Stimulated activated CD4-positive, alpha-beta T cell treated with anti-CD3 and anti-CD28 coated beads, Interleukin-1b, Interleukin-23, amount 100 ng/mL, for 1 hour (primary cell): ENCODE measurements at places on chromosomes 5 and 9.

DNA sequence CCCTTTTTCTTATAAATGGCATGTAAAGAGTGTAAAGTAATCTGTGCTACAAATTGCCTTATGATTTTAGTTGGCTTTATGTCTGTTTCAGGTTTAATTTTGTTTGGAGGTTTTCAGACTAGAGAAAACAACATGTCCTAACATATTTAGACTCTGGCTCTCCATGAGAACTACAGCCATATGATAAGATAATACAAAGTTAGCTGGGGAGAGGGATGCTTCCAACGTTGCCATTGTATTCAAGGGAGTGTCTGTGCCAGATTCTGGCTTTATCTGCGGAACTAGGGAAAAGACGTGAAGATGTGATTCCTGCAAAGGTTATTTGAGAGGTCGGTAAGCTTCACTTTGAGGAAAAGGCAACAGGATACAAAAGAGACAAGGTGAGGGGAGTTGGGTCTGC lies 140.0 kb upstream of the OTULINL start:
- no peak for DNase-seq

DNA sequence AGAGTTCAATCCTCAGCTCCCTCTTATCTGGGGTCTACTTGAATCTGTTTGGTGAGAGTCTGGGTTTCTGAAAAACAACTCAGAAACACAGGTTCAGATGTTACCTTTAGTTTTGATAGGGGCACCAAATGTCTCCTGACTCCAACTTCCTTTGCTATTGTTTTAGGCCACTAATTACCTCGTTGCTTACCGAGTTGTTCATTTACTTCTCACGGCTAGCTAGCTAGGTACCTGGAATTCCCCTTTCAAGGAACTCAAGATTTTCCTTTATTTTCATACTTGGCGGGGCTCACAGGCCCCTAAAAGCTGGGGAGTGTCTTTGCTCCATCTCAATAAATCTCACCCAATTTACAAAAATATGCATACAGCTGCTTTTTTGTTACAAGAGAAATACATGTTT lies 111.4 kb downstream of the SLC28A3 start:
- no peak for DNase-seq

- no peak for DNase-seq
Observed at GRCh38 chr5:78541086-78541654, 107.4 kb downstream of the LHFPL2 start.

DNA sequence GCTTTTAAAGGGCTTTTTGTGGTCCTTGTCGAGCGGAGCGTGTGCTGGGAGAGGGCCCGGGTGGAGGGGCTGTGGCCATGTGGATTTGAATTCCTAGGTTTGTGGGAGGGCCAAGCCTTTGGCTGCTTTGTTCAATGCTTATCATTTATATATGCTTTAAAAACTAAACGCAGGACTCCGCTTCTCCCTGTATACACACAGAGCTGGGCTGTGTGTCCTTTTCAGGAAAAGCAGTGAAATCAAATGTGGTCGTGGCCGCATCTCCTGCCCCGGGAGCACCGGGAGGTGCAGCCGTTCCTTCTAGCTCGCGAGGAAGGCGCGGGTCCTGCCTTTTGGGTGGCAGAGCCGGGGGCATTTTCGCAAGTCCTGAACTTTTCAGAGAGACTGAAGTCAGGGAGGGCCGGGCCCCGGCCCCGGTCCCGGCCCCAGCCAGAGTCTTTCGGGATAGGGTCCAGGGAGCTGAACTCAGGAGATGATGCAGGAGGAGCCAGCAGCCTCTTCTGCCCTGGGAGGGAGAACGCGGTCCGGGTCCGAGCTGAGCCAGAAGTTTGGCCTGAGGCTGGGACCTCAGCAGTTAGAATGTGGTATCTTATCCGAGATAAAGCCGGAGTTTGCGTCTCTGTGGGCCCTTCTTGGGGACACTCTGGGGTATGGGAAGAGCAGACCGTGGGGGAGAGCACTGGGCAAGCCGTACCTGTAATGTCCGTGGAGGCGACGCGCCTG lies 158.8 kb downstream of the C9orf152 start:
- DNase-seq = peak; percentile 6

DNA sequence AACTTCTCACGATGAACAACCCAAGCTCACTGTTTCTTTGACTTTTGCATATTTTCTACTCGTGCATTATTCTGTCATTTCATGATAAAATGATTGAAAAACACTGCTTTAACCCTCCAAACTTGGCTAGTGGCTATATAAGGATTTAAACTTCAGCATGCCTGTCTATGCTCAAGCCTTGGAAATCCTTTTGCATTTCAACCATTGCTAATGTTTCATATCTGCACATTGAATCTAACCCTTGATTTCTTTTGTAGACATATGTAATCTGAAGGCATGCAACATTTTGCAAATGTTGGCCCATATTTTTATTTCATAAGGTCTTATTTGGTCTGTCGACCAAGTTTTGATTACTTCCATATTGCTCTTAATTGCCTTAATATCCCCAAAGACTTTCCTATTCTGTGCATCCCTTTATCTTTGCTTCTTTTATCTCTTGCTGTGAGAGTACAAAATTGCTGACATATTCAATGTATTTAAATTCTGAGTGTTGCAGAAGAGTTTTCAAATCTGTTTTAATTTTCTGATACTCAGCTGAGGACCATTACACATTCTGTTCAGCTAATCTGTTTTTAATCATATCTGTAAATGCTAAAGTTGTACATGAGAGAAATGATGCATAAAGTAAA lies 403.7 kb upstream of the ZNF608 start:
- DNase-seq = no peak

DNA sequence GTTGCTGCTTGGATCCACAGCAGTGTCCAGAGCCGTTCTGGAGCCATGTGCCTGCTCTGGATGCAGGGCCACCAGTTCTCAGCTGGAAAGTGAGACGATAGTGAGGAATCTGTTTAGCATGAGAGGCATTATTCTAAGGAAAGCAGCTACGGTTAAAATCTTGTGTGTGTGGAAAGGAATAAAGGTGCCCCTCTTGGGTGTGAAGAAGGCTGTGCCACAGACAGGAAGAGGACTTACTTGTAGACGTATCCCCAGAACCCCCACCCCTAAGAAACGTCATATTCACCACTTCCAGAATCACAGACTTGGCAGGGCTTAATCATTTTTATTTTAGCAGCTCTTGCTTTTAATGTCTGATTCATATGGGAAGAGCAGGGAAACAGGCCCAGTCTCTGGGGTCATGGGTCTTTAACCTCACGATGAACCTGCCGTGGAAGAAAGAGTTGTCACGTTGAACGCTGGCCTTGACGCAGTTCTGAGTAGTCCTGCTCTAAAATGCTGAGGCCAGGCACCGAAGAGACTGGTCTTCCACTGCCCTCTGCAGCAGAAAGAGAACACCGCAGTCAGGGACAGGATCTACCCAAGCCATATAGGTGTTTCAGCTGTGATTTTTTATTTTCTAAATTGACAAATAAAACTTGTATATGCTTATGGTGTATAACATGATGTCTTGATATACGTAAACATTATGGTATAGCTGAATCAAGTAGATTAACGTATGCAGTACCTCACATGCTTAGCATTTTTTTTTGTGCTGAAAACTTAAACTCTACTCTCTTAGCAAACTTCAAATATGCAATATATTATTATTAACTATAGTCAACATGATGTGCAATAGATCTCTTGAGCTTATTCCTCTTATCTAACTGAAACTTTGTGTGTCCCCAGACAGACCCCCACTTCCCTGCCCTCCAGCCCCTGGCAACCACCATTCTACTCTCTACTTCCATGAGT lies 38.8 kb downstream of the CARTPT start:
- DNase-seq = no peak

- DNase-seq = no peak
Observed at GRCh38 chr9:6153425-6153824, 62.2 kb upstream of the IL33 start.

DNA sequence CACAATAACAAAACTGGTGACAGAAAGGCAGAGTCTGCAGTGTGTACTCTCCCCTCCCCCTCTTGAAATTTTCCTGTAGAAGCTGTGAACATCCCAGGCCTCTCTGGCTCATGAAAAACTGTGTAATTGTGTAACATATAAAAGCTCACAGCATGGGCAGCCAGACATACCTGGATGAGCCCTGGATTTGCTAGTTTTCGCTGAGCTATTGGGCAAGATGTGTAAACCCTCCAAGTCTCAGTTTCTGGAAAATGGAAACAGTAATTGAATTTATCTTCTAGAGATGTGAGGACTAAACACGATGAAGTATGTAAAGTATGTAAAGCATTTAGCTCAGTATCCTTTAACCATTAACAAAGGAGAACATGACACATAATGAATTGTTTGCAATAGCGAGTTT lies 143.2 kb upstream of the ANKH start:
- DNase-seq = no peak

- DNase-seq = no peak
Observed at GRCh38 chr5:15560421-15560820, 60.4 kb downstream of the FBXL7 start.

DNA sequence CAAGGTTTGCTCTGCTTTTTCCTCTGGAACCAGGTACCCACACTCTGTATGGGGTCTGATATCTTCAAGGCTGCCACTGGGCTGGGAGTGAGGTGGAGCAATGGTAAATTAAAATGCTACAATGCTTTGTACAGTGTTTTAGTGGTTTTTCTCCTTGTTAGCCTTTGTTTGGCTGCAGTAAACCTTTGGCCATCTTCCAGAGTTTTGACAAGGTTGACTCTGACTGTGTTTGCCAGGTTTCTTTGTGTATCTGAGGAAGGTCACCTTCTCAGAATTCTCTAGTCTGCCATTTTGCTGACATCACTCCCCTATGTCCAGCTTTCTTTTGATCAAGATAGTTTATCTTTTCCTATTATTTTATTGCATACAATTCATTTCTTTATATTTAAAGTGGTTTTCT lies 11.2 kb downstream of the SPATA31D1 start:
- no peak for DNase-seq

GRCh38 chr5:180636403-180637075 lies 12.9 kb downstream of the FLT4 start:
- DNase-seq = no peak

- DNase-seq = no peak
Observed at GRCh38 chr5:54959673-54960418, 25.5 kb downstream of the ESM1 start.

- DNase-seq = no peak
Observed at GRCh38 chr5:88718736-88719135, 164.2 kb downstream of the MEF2C start.

- no peak for DNase-seq
Observed at GRCh38 chr5:61589946-61590345, 257.9 kb downstream of the ZSWIM6 start.

DNA sequence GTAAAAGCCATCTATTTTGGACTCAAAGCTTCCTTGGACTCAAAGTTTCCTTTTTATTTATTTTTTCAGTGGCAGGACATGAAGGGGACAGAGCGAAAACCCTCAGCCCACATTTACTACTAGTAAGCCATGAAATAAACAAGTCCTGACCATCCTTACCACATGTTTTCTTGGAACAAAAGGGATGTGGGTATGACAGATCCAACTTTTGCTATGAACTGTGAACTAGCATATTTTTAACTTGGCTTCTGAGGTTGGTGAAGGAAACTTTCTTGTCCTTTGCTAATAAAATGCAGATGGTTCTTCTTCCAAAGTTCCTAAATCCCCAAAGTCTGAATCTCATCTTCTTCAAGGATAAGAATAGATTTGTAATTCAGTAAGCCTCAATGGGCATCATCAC lies 122.7 kb upstream of the TNC start:
- DNase-seq = no peak

GRCh38 chr9:82247318-82247717 lies 258.7 kb downstream of the SPATA31D1 start:
- no peak for DNase-seq
